Activated CD4-positive, alpha-beta T cell treated with anti-CD3 and anti-CD28 coated beads for 48 hours (primary cell): ENCODE measurements at places on chromosomes 3 and 15.

DNA sequence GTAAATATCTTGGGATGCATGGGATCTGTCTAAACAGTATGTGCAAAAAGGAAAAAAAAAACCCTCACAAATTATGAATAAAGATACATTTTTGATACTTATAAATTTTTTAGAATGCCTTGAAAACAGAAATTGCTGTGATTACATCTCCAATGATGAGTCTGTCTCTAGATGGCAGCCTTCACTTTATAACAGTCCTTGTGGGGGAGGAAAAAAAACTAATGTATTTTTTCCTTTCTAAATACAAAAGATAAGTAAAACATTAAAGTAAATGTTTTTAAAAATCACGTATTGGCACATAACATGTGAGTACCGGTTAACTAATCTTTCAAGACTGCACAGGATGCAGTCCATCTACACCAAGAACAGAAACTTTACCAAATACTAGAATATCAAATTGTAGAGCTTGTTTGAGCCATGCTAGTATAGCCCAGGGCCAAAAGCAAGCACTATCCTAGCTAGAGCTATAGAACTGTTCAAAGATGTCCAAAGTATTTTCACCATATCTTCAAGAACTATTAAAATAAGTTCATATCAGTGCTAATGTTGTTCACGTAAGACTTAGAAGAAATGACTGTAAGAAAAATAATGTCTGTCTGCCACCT lies 206.4 kb downstream of the STAG1 start:
- no peak for DNase-seq

DNA sequence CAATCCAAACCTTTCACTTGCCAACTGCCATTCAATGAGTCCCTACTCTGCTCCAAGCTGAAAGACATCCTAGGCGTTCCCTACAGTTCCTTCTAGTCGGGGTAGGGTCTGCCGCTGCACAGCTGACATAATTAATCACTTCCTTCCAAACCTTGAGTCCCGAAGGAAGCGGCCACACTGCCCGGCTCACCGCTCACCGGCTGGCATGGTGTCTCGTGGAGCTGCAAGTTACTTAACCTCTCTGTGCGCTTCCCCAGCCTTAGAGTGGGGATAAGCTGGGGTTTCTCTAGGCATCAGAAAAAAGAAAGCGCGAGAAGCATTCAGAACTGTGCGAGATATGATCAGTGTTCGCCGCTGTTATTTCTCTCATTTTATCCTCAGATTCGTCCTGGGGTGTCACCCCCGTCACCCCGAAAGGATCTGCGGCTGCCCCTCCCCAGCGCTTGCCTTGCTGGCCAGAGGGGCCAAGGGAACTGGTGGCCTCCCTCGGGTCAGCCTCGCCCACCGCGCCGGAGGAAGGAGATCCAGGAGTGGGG lies 748 bp downstream of the MRPS25 start:
- DNase-seq, result peak; percentile 44

DNA sequence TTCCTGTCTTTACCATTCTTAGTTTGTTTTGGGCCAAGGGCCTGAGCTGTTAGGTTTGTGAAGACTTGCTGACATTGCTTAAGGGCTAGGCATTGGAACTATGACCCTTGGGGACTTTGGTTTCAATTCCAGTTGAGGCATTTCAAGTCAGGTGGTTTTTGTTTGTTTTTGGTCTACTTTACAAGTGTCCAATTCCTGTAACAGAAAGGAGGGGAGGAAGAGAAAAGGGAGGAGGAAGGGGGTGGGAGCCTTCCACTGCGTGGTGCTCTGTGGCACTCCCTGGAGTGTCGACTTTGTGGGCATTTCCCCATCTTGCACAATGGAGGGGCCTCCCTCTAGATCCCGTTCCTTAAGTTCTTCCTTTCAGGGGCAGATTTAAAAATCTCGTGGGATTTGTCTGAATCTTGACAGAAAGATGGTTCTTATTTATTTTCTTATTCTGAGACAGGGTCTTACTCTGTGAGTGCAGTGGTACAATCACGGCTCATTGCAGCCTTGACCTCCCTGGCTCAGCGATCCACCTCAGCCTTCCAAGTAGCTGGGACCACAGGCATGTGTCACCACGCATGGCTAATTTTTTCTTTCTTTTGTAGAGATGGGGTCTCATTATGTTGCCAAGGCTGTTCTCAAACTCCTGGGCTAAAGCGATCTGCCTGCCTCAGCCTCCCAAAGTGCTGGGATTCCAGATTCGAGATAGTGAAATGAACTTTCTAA lies 59.5 kb upstream of the RYK start:
- no peak for DNase-seq

DNA sequence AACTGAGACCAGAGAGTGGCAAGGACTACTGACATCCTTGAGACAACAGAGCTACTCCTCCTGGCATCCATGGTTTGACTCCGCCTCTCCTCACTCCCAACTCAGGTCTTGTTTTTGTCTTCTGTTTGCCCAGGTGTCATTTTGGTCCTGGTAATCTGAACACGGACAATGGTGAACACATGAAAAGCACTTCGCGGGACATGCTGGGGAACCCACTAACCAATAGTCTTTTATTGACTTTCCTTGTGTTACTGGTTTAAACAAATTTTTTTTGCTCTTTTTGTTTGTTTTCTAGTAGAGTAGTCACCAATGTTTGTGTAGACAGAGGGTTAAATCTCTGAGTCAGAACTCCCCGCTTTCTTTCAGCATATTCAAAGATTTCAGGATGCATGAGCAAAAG lies 38.4 kb downstream of the LARP6 start:
- DNase-seq, result no peak

DNA sequence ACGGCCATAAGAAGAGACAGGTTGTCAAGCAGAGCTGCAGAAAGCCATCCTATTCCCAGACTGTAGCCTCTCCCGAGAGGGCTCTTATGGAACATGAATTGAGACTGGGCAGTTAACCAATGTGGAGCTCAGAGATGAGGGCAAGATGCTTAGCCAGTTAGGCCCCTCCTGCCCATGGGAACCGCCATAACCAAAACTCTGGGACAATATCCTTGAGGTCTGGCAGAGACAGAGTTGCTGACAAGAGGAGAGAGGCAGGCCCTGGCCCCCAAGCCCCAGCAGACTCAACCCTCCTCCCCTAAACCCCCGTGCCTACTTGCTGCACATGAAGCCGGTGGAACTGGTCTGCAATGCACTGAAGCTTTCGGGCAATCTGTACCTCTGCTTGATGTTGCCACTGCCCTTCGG lies 4.8 kb downstream of the BMF start:
- no peak for DNase-seq

GRCh38 chr3:177283983-177284382 lies 86.7 kb upstream of the TBL1XR1 start:
- DNase-seq, result no peak

DNA sequence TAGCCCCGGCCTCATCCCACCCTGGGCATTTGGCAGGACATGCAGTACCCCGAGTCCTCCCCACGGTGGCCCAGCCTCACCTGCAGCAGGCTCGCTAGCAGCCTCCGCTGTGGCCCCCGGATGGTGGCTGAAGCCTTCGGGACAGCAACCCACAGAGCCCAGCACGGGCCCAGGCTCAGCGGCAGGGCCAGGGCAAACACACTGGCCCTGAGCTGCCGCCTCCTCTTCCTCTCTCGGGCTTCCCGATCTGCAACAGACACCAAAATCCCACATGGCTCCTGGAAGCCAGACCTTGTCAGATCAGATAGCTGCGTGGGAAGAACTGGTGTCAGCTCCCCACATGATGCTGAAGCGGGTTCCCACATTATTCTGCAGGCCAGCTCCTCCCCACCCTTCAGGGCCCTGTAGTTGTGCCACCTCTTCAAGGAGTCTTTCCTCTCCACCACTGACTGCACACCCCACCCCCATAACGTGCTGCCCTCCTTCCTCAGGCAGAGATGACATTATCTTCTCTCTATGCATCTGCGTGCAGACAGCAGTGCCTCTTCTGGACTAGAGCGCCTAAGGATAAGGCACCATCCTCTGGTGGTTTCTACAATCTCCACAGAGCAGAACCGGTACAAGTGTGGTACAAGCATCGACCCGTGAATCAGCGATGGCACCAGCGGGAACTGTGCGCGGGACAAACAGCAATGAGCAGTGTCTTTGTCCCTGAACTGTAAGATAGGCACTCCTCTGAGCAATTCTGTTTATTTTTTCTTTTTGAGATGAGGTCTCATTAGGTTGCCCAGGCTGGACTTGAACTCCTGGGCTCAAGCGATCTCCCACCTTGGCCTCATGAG lies 9.5 kb downstream of the TMEM44 start:
- no peak for DNase-seq

- no peak for DNase-seq
Observed at GRCh38 chr3:59425371-59425770, 375.5 kb upstream of the CFAP20DC start.

GRCh38 chr15:40460404-40460803 lies 10.4 kb upstream of the CHST14 start:
- DNase-seq, result no peak

DNA sequence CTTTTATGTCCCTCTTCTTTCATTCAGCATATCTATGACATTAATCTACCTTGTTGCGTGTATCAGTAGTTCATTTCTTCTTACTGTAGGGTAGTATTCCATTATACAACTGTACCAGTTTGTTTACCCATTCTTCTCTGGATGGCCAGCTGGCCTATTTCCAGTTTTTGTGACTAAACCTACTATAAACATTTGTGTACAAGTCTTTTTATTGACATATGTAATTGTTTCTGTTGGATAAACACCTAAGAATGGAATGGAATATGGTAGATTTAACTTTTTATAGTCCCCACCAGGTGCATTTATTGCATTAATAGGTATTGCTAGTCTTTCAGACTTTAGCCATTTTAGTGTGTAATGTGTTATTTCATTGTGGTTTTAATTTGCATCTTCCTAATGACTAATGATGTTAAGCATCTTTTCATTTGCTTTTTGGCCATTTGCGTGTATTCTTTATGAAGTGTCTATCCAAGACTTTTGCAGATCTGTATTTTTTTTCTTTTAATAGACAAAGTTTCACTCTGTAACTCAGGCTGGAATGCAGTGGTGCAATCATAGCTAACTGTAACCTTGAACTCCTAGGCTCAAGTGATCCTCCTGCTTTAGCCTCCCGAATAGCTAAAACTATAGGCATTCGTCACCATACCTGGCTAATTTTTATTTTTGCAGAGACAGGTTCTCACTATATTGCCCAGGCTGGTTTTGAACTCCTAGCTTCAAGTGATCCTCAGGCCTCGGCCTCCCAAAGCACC lies 41.9 kb upstream of the XRN1 start:
- DNase-seq, result no peak

DNA sequence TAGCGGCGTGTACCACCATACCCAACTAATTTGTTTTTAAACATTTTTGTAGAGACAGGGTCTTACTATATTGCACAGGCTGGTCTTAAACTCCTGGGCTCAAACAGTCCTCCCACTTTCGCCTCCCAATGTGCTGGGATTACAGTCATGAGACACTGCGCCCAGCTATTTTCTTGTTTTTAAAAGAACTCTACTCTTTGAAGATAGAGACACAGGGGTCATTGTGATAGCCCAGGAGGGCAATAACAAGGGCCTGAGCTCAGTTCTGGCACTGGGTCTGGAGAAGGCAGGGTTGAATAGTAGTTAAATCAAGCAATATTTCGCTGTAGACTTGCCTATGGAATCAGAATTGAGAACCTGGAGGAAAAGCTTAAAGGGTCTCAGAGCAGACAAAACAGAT lies 98.8 kb downstream of the ANP32A start:
- DNase-seq, result no peak

- no peak for DNase-seq
Observed at GRCh38 chr15:87722941-87723691, 533.4 kb downstream of the NTRK3 start.

GRCh38 chr15:66866656-66867055 lies 164.6 kb downstream of the SMAD6 start:
- DNase-seq, result no peak

GRCh38 chr3:136984837-136985236 lies 27.1 kb downstream of the IL20RB start:
- DNase-seq, result no peak

DNA sequence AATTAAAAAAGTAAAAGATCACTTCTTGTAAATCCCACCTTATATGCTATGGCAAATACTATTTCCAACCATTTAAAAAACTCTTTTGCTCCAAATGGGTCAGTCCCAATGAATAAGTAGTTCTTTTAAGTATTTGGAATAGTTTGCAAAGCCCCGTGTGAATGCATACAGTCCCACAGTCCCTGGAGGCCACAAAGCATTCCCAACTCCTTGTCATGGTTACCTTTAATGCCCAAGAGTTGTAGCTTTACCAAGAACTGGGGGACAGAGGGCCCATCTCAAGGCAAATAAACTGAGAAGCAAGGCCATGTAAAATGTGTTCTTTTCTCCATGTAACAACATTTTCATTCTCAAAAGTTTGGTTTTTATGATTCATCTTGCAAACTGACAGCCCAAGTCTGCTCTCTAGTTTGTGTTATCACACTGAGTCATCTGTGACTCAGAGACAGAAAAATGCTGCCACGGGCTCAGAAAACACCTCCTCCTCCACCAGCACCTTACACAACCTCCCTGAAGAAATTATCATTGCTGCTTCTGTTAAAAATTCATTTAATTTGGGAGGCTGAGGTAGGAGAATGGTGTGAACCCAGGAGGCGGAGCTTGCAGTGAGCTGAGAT lies 336.2 kb downstream of the ERC2 start:
- DNase-seq, result peak; percentile 25

- peak; percentile 92 for DNase-seq
Observed at GRCh38 chr3:15269091-15269989, 63.0 kb downstream of the SH3BP5 start.

- DNase-seq, result no peak
Observed at GRCh38 chr15:88744548-88745020, 58.7 kb upstream of the ACAN start.

- no peak for DNase-seq
Observed at GRCh38 chr15:75620058-75620820, 5.3 kb downstream of the SNUPN start.

DNA sequence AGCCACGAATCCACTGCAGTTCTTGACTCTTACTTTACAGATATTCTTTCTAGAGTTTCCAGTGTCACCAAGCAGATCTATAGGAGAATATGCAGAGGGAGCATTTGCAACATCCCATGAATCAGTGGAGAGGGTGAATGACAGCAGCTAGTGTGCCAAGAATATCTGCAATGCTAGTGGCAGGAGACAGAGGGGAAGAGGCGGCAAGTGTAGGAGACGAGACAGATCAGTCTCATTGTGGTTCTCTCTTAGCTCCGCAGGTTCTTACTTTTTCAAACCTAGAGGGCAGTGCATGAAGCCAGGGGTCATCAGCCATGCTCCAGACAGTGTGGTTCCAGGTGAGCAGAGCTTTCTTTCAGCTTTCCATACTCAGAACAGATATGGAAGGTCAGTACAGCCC lies 744 bp downstream of the ZNF619 start:
- DNase-seq, result no peak

DNA sequence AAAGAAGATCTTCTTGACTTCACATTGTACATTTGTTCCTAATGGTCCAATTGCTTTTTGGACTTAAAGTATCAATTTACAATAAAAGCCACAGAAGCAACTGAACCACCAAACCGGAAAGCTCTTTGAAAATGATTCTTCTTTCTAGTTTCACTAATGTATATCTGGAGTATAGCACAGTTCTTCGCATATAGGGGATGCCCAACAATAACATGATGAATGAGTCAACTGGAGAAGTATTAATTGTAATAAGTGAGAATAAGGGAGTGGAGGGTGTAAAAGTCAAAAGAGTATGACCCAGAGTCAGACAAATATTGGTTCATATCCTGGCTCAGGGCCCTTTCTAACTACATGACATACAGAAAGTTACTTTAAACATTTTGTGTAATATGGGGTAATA lies 425.2 kb downstream of the ZBTB20 start:
- no peak for DNase-seq
